ENCODE measurements at places on chromosomes 7 and 10.
A peak's percentile ranks its signal among the peaks of the same experiment; 100 is the strongest.

DNA sequence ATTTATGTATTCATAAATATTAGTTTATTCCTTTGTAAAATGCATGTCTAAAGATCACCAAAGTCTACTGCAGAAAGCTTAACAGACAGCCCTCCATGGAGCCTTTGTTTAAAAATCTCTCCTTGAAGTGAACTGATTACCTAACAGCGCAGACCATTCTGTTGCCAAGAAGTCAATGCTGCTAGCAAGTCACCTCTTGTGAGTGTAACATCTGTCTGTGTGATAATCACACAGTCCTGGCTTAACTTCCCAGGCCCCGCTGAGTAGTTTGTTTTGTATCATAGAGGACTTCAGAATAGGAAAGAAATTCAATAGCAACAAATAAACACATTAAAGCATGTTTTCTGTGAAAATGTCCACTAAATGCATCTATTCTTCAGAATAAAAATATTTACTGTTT is 435.3 kb upstream of the IGFBP3 start:
- no peak for DNase-seq

DNA sequence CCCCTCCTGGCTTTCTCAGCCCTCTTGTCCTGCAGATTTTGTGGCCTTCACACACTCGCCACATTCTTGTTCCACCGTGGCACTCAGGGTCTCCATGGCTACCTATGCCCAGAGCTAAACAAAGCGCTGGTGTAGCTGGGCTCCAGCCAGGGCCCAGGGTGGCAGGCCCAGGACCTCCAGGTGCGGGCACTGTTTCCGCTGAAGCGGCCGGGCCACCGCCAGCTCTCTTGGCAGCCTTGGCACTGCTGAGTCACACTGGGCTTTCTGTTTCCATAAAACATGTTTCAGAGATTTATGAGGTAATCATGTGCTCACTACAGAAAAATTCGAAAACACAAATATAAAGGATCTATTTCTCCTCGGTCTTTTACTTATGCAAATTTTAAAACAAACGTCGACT is 51.3 kb downstream of the AOC1 start:
- DNase-seq: no peak

GRCh38 chr10:121702351-121703320 is 104.4 kb upstream of the FGFR2 start:
- DNase-seq: no peak

GRCh38 chr7:137439829-137440825 is 96.6 kb upstream of the PTN start:
- DNase-seq: no peak

DNA sequence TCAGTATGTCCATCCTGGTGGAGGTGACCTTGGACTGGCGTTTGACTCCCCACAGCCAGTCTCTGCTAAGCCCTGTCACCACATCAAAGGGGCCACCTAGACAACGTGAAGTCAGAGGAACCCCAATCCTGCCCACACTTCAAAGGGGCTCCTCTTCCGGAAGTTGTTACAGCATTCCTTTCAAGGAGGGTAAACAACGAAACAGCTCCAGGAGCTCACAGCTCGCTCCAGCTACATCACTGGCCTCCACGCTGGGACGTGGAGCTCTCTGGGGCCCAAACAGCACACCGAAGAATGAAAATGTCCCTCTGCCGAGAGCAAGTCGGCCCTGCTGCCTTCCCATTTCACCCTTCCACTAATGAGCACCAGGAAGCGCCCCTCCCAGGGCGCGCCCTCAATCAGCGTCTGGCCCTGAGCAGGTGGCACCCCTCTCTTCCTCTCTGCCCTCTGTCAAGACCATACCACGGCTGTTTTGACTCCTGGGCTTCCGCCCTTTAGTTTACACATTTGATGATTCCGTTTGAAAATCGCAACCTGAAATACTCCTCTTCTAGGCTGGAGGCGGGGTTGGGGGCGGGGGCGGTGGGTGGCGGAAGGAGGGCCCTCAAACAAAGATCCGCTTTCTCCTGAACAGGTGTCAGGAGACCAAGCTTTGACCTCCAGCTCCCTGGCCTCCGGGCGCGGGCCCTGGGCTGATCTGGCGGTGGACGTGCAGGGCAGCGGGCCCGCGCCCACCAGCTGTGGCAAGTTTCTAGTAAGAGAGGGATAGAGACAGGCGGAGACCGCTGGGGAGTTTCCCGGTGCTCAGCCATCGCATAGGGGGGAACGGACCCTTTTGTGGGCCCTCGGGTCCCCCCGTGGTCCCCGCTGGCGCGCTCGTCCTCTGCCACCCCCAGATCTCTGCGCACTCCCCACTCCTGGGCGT is 53.1 kb upstream of the KDM7A start:
- peak; percentile 9 for DNase-seq

DNA sequence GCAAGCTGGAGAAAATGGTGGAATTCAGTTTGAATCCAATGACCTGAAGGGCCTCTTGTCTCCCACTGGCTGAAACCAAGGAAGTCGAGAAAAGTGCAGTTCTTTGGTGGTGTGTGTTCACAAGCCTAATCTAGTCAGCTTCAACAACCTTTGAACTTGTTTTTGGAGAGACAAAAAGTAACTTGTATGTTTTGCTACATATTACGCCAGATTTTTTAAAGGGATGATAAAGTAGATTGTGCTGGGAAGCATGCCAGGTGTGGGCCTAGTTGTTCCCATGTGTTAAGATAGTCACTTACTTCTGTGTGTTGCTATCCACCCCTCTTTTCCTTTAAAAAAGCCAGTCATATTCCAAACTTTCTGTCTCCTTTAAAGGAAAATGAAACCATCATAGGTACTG is 79.7 kb upstream of the FAM3C start:
- no peak for DNase-seq

DNA sequence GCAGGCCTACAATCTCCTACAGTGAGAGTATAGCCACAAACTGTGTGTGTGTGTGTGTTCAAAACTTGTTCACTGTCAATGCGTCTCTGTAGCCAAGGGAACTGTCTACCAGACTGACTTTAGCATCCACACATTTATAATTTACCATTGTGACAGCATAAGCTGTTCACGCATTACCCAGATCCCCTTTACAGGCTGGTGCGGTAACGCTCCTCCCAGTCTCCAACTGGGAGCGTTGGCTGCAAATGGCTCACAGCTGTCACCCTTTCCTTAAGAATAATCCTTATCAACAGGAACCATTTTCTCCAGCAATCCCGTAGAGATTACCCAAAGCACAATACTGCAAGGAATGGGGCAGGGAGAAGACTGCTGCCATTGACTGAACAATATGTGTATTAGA is 199.5 kb downstream of the GPAM start:
- DNase-seq: no peak

GRCh38 chr7:82760831-82761230 is 317.3 kb upstream of the CACNA2D1 start:
- DNase-seq: no peak

DNA sequence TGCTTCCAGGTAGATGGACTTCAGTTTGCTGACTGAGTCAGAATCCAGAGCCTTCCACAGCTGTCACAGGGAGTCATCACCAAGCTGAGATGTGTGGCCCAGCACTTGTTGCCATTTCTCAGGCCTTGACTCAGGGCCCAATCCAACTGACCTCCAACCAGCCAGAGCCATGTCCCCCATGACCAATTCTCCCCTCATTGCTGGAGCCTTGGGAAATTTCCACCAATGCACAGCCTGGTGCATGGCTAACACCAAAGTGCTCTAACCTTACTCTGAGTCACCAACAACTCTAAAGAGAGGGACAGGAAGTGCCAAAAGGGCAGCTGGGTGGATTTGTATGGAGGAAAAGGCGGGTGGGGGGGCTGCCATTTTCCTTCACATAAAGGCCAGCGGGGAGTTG is 13.4 kb upstream of the GLI3 start:
- no peak for DNase-seq

DNA sequence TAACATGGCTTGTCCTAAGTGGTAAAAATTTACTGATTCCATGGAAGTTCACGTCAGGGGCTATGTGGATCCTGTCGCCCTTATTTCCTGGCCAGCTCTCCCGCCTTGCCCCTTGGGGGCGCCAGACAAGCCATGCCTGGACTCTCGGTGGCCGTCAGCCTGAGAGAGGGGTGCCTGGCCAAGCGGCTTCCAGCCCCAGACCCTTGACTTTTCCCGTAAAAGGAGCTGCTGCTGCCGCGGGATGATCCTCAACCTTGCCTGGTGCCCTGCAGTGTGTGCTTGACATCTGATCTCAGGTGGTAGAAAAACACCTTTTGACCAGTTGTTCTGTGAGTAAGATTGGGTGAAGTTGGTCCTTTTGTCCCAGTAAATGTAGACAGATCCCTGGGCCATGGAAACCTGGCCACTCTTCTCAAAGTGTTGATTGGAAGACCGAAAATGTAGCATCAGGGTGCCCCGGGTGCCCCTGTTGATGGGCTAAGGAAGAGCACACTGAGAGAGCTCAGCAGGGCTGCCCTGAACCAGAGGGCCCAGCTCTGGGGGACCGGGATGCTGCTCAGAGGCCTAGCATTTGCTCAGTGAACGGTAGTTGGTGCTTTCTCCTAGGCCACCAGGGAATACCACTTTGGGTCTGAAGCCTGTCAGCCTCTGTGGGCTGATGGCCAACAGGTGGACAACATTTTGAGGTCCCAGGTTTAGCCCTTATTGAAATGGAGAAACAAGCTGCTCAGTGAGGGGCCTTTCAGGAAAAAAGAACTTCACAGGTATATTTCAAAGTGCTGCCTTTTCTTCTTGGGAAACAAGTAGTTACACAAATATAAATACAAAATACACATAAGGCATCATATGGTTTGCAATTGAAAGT is 162.5 kb downstream of the LRMDA start:
- no peak for DNase-seq

DNA sequence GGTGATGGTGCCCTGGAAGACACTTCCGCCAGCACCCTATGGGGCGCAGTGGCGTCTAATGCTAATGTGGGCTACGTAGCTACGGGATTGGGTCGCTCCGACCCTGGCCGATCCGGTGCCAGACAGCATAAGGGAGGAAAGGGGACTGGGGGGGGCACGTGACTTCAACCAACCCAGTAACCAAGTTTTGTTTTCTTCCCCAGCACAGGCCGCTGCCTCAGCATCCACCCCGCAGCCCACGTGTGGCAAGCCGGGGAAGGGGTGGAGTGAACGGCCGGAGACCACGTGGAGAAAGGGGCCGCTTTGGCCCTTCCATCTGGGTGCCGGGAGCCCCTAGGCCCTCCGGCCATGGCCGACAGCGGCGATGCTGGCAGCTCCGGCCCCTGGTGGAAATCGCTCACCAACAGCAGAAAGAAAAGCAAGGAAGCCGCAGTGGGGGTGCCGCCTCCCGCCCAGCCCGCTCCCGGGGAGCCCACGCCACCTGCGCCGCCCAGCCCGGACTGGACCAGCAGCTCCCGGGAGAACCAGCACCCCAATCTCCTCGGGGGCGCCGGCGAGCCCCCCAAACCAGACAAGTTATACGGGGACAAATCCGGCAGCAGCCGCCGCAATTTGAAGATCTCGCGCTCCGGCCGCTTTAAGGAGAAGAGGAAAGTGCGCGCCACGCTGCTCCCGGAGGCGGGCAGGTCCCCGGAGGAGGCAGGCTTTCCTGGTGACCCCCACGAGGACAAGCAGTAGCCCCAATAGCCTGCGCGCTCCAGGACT is 2.5 kb downstream of the PRR15 start:
- no peak for DNase-seq

GRCh38 chr7:152451356-152451755 is 15.6 kb upstream of the KMT2C start:
- DNase-seq: no peak

DNA sequence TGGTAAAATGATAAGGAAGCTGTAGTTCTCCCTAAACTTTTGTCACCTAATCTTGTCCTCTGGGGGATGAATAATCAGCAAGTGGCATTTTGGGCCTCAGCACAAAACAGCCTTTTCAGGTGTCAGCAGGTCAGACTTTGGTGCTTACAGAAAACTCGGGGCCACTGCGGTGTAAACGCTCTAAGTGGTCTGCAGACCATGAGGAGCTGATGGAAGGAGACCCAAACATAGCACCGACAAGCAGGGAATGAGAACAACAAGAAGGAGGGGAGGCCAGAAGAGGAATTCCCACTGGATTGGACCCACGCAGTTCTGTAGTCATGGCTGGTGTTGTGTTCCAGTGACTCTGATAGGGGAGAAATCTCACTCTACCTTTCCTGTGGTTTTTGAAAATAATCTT is 45.4 kb downstream of the RAMP3 start:
- no peak for DNase-seq

GRCh38 chr10:125881192-125881591 is at the start of gene DHX32:
Gene DHX32, minus strand, starts transcription at chr10:125881292. Its CDS starts 468 bp downstream, at chr10:125880824.
- no peak for DNase-seq

DNA sequence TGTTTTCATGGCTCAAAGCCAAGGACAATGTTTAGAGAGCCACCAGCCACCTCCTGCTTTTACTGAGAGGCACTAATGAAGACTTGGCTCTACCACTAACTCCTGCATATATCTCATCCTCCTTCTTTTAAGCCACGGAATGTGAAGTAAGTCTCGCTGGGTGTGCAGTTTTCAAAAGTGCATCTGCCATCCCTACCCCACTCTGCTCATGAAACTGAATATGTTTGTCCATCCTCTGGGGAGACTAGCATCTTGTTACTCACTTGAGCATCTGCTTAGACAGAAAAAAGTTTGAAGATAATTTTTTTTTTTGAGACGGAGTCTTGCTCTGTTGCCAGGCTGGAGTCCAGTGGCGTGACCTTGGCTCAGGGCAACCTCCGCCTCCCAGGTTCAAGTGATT is 40.8 kb downstream of the EPDR1 start:
- no peak for DNase-seq

DNA sequence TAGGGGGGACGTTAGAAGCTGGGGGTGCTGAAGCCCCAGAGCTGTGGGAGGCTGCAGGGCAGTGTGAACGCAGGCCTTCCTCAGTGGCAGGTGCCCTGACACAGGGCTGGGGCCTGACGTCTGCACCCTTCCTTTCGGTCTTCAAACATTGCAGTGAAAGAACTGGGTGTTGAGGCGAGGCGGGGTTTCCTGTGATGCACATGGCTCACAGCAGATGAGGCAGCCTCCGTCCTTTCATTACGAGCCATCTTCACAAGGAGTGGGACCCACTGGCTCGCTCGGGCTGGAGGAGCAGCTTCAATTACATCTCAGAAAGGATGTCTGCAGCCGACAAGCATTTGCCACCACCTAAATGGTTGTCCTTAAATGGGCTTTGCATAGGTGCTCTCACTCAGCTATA is 180.3 kb upstream of the SHH start:
- DNase-seq: no peak

DNA sequence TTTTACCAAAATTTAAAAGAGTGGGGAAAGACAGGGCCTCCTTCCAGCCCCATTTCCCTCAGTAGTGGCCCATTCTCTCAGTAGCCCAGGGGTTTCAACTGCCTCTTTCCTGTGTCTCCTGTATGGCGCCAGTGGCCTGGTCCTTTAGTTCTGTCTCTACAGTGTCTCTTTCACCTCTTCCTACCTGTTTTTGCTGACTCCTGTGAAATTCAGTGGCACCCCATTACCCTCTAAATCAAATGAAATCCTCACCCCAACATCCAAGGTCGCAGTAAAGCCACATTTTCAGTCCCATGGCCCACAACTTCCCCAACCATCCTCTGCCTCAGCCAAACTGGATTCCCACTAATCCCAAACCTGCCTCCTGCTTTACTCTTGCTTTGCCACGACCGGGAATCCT is 200.7 kb downstream of the IPMK start:
- DNase-seq: no peak
